NCI-H2171 (cell line): ENCODE measurements at places on chromosomes 5 and 9.

DNA sequence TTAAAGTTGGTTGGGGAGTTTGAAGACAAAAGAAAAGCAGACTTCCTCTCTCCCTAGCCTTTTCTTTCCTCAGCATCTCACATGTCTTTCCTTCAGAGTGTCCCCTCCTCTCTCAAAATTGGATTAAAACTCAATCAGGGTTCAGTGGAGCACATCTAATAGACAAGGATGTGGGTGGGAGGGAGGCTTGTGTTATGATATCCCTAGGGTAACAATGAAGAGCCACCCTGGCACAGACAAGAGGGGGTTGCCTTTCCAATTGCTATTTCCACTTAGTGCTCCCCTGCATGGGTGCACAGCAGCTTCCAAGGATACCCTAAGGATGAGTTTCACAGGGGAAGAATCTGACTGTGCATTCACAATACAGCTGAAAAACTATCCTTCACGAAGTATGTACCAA lies 585.2 kb upstream of the C9orf72 start:
- no peak for DNase-seq

GRCh38 chr5:31620026-31620425 lies 18.9 kb upstream of the PDZD2 start:
- DNase-seq = no peak

DNA sequence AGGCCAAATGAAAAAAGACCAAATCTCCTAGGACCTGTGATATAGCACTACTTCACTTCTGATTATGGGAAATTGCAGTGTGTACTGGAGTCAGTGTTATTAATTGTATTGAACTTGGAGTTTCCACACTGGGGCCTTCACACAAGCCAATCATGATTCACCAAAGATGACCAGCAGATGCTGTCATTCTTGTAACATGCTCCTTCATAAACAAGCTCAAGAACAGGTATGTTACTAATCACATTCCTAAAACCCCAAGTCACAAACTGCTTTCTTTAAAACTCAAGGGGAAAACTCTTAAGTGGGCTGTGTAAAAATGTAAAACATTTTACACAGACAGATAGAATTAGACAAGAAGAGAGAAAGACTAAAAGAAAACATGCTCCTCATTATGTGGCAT lies 5.6 kb downstream of the KLHL3 start:
- DNase-seq = no peak

DNA sequence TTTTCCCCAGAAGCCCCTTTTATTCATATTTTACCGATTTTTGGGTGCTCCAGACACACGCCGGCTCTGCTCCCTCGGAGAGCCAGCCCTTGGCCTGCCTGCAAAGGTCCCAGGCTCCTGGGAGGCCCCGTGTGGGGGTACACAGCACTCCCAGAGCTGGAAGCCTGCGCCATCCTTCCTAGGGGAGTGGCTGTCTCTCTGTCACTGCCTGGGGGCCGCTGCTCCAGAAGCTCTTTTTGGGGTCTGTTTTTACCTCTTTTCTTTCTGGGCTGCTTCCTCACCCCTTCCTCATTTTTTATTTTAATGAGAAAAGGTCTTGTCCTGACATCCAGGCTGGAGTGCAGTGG lies 119.1 kb upstream of the COL5A1 start:
- DNase-seq = no peak

DNA sequence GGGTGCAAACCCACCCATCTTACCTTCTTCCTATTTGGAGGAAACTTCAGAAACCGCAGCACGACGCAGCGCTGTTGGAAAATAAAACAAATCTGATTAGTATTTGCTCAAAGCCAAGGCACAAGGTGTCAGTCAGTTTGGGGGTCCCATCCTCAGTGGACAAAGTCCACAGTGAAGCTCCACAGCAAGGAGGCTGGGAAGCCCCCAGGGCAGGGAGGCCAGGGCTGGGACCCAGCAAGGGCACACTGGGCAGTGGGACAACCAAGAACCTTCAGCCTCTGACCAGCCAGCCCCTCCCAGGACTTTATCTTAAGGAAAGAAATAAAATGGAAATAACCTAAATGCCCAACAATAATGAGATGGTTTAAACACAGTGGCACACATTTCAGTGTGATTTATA lies 11.3 kb downstream of the IPPK start:
- no peak for DNase-seq

- DNase-seq = no peak
These were observed 235.7 kb upstream of the ADAMTSL1 start for GRCh38 chr9:18238254-18238653.

DNA sequence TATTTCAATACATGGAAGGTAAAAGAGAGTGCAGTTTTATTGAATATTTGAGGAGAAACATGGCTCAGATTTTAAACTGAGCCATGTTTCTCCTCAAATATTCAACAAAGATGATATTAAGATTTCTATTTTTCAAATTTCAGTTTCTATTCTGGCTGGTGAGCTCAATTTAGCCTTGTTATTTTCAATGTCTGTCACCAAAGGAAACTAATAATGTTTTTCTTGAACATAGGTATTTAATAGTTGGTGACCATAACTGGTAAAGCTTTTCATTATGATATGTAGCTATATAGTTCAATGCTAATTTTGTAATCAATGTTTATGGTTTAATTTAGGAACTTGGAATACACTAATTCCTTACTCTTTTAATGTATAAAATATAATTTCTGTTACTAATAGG lies 177.4 kb downstream of the FER start:
- no peak for DNase-seq
